ENCODE measurements at places on chromosomes 2 and 18.

GRCh38 chr18:55559739-55560138 is 28.3 kb downstream of the TCF4 start:
- no peak for DNase-seq

DNA sequence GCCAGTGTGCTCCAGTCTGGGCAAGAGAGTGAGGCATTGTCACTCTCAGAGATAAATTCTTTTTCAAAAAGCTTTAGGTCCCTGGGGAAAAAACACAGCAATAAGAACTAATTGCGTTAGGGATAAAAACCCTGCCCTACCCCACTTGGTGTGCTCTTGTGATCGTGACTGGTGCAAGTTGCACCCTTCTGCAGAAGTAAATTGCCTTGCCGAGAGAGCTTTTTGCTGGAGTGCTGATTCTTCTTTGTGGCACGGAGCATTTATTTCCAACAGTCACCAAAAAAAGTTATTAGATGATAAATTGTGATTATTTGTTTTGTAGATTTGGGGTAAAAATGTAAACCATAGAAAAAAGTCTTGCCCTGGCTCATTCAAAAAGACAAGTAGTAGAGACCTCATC is 12.3 kb upstream of the GPR55 start:
- no peak for DNase-seq

DNA sequence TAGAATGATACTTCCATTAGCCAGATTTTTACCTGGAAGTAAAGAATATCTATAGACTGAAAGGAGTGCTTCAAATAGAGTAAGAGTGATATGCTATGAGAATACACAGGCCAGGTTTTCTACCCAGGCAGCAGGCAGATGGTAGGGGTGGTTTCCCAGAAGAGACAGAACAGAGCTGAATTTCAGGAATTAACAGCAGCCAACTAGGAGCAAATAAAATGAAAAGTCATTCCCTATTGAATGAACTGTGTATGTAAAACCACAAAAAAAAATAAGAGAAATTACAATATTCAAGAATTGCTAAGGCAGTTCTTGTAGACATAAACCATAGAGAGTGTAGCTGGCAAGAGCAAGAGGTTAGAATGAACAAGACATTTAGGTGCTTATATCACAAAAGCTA is 336.8 kb downstream of the KCNJ3 start:
- DNase-seq: no peak

GRCh38 chr2:149226790-149227189 is 103.6 kb upstream of the LYPD6 start:
- no peak for DNase-seq

DNA sequence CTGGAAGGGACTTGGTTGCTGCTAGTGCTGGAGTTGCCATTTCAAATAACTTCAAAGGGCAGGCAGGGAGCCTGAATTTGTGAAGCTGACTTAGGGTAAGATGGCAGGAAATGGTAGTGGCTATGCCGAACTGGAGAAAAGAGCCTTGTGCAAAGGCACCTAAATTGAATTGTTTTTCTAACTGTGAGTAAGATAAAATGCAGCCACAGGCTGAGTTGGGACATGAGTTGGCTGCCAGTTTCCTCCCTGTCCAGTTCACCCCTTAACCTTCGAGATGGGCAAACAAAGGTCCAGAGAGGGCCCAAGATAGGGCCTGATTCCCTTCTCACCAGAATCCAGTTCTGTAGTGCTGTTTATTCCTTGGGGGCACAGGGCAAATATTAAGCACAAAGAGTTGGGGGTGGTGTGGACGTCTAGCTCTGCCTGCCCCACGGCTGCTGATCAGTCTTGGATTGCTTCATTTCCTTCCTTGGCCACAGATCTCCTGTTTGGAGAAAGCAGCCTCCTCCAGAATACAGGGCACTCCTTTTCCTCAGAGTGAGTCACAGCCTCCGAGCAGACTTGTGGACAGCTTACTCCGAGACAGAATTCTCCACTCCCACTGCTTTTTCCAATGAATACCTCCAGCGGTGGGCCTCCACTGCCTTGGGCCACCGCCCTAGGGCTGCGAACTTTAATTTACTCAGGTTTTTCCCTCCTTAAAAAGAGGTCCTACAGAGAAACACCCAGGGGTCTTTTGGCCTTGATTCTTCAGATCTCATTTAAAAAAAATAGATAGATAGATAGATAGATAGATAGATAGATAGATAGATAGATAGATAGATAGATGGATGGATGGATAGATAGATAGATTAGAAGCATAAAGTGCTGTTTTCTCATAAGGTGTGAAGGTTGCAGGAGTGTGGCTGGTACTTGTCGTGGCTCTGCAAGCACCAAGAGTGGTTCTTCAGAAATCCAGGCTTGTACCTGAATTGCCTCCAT is 18.4 kb upstream of the SLC20A1 start:
- no peak for DNase-seq

DNA sequence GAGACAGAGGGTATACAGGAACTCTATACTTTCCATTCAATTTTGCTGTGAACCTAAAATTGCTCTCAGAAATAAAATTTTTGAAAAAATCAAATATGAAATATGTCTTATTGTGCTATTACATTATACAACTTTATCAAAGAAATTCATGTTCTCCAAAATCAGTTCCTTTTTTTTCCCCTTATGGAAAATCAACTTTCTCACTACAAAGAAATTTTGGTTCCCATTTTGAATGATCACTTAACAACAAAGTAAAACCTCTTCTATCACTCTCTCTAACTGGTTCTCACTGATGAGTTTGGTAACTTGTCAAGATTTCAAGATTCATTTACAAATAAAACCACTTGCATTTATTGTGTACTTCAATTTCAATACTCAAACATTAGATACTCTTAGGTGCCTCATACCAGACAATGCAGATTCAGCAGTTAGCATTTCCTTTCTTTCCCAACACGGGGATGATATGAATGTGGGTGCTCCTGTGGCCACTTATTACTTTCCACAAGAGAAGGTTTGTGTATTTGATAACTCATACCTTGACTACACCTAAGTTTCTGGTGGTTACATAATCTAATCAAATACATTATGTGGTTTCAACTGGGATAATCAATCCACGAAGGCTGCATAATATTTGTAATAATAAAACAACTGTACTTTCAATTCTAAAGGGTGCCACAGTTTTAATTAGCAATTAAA is 6.4 kb downstream of the PSME4 start:
- no peak for DNase-seq

DNA sequence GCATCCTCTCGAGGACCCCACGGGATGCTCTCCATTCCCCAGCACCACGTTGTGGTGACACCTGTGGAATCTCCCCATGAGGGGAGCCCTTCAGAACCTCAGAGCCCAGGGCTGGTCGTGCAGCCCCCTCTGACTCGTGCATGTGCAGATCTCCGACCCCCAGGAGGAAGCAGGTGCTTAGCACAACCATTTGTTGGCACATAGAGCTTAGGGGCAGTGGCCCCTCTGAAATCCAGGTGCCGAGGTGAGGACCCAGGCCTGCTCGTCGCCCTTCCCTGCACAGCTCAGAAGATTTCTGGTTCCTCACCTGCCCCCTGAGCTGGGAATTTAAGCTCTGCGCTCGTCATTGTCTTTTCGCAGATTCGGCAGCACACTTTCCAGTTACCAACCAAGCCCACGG is 1.3 kb upstream of the OTOS start:
- no peak for DNase-seq

DNA sequence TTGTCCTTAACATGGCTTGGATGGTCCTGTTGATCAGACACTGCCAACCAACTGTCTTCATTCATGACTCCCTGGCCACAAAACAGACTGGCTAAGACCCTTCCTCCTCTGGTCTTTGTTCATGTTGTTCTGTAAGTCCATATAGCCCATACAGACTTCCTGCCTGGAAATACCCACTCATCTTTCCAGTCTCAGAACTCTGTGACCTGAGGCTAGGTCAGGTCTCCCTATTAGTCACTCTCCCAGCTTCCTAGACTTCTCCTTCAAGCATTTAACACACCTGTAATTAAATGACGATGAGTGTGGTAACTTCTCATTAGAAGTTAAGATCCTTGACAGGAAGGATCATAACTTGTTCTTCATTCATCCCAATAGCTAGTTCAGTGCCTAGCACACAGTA is 56.3 kb downstream of the CCDC93 start:
- DNase-seq: no peak

DNA sequence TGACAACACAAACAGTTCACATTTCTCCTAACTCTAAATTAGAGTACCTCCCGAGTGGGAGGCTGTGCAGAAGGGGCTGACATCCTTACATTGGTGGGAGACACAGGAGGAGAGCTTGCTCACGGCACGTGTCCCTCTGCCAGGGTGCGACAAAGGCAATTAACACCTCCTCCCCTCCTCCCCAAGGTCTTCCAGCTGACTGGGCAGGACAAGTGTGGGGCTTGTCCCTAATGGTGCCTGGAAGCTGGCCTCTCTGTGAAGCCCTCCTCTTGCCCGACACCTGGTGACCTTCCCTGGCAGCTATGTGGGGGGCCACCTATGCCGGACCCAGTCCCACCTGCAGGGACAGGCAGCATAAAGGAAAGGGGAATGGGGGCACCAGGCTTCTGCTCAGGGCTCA is 57.0 kb downstream of the FAM168B start:
- DNase-seq: no peak

All from activated T-helper 1 cell treated with anti-CD3 and anti-CD28 coated beads, Interleukin-12 subunit alpha, Interleukin-12 subunit beta, Interleukin-2, Interleukin-4 antibody, amounts not matched to agents 30 ng/mL and 10 ng/mL and 1 ng/mL, durations not matched to agents 14 hours and 24 hours and 36 hours (primary cell).